ENCODE measurements at places on chromosomes 4 and X.

GRCh38 chr4:7761312-7761711 is 178.3 kb downstream of the AFAP1 start:
- DNase-seq, result no peak

DNA sequence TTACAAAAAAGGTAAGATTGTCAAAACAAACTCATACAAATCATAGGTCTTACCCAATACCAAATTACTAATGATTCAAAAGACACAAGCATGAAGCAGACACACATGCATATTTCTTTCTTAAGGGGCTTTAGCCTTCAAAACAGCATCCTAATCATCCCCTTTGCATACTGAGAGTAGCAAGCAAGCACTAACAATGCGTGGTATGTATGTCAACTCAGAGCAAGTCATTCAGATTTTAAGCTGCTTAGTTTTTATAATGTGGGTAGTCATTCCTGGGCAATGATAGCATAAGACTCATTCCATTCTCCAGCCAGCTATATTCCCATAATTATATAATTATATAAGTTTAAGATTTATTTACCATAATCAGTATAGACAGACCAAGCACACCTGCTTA is 219.6 kb downstream of the DKK2 start:
- peak; percentile 6 for DNase-seq

- DNase-seq, result no peak
Observed at GRCh38 chrX:39645178-39645895, 452.4 kb downstream of the BCOR start.

GRCh38 chr4:15910155-15910940 is 28.2 kb downstream of the FGFBP1 start:
- no peak for DNase-seq

GRCh38 chrX:112800971-112801775 is 39.5 kb downstream of the AMOT start:
- no peak for DNase-seq

DNA sequence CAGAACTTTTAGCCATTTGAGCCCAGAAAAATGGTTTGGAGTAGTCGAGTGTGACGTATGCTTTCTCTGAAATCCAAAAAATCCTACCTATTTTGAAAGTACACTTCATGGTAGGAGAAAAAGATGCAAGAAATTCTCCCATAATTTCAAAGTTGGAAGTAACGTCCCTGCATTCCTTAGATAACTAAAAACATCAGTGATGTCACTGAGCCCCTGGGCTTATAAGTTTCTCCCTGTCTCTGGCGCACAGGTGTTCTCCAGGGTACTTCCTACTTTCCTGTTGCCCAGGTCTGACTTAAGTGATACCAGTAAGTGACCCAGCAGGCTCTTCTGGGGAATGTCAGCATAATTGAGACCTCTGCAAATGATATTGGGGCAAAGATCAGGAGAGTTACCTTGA is 90.5 kb upstream of the WDR1 start:
- no peak for DNase-seq

GRCh38 chr4:168658751-168659150 is 161.9 kb downstream of the PALLD start:
- no peak for DNase-seq

GRCh38 chrX:38095971-38096529 is 89.7 kb downstream of the SYTL5 start:
- DNase-seq, result peak; percentile 46

DNA sequence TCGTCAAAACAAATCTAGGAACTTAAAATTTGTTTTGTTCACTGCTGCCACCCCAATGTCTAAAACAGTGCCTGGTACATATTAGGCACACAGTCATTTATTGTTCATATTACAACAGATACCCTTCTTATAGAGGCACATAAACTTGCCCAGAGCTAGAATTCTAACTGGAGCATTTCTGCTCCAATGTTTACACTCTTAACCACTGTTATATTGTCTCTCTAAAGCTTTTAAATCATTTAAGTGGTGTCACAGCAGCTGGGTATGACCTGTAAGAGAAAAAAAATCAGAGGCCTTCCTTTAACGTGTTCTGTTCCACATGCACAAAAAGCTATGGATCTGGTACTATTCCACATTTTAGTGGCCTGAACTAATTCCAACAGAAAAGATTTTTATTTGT is 3.0 kb downstream of the UBE2D3 start:
- DNase-seq, result no peak

GRCh38 chrX:40383969-40384368 is 196.8 kb upstream of the ATP6AP2 start:
- no peak for DNase-seq

- DNase-seq, result no peak
Observed at GRCh38 chrX:110852180-110852579, 56.6 kb upstream of the CHRDL1 start.

DNA sequence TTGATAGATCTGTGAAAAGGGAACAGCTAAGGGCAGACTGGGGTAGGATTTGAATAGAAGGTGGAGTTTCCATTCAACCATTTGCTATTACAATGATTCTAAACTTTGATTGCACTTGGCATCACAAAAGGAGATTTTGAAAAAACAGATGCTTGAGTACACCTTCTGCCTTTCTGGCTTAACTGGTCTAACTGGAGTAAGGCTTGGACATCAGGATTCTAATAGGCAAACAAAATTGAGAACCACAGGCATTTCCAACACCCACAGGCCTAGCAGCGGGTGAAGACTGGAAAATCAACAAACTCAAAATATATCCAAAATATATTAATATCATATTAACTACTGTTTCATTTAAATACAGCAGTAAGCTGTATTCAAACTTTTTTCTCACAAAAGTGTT is 1.9 kb upstream of the VEGFC start:
- no peak for DNase-seq

- no peak for DNase-seq
Observed at GRCh38 chr4:82523179-82523578, 38.6 kb downstream of the TMEM150C start.

DNA sequence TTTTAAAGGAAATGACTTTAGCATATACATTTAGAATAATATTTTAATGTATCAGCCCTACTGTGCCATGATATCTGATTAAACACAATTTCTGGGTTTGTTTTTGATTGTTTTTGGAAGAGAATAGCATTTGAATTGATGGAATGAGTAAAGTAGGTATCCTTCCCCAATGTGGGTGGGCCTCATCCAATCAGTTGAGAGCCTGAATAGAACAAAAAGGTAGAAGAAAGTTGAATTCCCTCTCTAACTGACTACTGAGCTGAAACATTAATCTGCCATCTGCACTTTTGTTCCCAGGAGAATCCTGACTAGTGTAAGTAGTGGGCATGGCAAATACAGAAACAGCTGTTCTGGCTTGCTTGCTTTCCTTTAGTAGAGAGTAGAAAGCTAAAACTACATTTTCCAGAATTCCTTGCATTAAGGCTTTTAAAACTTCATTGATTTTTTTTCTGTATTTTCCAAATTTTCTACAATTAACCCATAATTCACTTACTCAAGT is 9.7 kb upstream of the SEC24D start:
- no peak for DNase-seq

GRCh38 chr4:89142691-89143669 is 31.6 kb downstream of the TIGD2 start:
- no peak for DNase-seq

DNA sequence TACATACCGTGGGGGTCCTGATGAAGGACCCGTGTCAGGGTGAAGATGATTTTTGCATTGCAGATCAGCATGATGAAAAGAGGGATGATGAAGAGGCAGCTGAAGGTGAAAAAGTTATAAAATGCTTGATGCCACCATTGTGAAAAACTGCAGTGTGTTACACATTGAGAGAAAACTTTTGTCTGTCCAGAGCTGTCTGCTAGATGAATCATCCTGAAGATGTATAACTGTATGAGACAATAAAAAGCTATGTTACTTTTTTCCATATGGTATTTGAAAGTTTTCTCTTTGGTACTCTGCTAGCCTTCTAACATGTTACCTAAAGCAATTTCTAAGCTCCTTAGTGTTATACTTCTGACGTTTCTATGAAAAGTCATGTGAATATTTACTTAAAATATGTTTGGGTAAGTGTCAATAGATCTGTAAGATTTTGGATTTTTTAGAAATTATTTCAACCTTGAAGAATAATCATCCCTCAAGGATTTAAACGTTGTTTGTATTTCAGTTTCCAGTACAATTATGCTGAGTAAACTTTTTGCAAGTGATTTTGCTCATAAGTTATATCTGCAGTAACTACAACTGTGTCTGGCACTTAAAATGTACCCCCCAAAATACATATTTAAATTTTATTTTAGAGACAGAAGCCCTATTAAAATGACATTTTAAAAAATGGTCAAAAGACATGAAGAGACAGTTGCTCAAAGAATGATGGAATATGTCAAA is 9.5 kb downstream of the GNRHR start:
- DNase-seq, result no peak

DNA sequence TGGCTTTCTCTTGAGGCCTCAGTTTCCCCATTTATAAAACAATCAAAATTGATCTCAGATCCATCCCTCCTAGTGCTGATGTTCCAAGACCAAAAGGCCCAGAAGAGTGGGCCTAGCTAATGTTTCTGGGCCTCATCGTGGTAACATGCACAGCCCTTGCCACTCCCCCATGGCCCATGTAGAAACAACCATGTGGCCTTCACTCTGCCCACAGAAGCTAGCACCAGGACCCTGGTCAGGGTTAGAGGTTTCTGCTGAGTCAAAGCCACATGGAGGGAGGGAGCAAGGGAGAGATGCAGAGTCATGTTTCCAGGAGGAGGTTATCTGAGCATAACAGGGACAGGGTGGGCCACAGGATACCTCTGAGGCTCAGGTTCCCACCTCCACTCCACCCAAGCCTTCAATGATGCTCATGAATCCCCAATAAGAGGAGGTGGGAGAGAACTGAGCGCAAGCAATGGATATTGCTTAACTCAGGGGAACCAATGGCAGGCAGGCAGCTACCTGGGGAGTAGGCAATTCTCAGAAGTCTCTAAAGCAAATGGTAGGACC is 16.9 kb downstream of the OTUD5 start:
- no peak for DNase-seq

DNA sequence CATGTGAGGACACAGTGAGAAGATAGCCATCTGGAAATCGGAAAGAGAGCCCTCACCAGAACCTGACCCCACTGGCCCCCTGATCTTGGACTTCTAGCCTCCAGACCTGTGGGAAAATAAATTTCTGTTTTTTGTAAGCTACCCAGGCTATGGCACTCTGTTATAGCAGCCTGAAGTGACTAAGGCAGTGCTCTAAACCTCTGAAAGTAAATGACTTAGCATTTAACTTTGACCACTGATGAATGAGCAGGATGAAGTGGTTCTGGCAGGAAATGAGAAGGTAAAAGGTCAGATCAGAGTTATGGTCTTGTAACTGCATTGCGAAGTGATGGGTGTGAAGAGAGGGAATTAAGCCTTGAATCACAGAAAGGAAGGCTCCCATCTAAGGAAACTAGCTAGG is 17.0 kb downstream of the GPAT3 start:
- peak; percentile 49 for DNase-seq

DNA sequence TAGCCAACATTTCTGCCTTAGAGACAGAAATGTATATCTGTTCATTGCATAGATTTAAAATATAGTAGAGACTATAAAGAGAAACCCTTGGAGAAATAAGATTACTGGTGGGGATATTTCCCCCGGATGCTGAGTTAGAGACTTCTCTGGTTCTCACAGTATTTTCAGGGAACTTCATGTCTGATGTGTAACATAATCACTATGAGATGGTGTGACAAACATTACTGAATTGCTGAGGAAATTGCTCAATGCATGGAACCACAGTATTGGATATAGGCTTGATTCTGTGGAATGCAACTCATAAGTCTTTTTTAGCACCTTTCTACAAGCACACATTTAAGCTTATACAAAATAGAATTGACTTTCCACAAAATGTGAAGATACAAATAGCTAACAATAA is 152.7 kb downstream of the SOWAHB start:
- no peak for DNase-seq

DNA sequence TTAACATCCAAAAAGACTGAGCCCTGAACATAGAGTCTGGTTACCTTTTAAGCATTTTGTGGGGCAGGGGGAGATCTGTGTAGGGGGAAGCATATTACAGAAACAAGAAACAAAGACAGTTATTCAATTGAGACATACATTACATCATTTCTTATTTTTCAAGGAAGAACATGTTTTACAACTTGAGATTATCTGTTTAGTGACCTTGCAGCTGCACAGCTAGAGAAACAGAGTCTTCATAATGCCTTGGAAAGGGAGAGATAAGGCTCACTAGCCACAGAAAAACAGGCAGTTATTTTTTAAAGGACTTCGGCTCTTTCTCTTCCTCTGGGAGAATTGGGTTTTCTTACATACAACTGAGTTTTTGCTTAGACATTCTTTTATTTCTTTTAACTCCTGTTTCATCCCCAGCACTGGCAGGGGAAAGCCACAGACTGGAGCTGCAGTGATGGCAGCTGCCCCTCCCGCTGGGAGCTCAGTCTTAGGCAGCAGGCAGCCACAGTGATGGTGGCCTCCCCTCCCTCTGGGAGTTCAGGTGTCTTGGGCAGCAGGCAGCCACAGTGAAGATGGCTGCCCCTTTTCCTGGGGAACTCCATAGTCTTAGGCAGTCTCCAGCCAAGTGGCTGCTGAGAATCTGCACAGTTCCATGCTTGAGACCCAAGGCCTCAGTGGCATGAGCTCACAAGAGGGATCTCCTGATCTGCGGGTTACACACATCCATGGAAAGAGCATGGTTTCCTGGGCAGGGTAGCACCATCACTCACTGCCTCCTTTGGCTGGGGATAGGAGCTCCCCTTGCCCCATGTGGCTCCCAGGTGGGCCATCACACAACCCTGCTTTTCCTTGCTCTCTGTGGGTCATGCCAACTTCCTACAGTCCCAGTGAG is 19.4 kb upstream of the TMPRSS11F start:
- no peak for DNase-seq
